ENCODE measurements at places on chromosomes 7 and 10.

- DNase-seq: no peak
Measured at GRCh38 chr10:43395571-43396060, 13.4 kb downstream of the HNRNPF start.

DNA sequence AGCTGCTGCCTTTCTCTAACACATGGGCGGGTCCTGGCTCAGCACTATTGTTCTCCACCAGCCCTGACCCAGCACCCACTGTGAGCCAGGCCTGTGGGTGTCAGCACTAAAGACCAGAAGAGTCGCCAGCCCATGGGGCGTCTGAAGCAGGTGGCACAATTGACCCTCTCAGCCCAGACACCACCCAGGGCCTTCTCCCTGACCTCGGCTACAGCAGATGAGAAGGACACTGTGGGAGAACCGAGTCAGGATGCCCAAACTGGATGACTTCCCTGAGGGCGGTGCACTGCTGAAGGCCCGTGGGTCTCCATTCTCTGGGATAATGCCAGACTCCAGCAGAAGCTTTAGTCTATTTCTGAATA lies 97.0 kb downstream of the MKI67 start:
- no peak for DNase-seq

- no peak for DNase-seq
Measured at GRCh38 chr7:96637522-96637921, 72.1 kb downstream of the SEM1 start.

- DNase-seq: no peak
Measured at GRCh38 chr10:9757176-9757575, 1260.5 kb upstream of the CELF2 start.

- DNase-seq: no peak
Measured at GRCh38 chr7:20798081-20798693, 11.5 kb upstream of the SP8 start.

GRCh38 chr10:6356280-6356793 lies 153.6 kb downstream of the PFKFB3 start:
- DNase-seq: no peak

- no peak for DNase-seq
Measured at GRCh38 chr10:51369903-51370302, 295.6 kb downstream of the PRKG1 start.

DNA sequence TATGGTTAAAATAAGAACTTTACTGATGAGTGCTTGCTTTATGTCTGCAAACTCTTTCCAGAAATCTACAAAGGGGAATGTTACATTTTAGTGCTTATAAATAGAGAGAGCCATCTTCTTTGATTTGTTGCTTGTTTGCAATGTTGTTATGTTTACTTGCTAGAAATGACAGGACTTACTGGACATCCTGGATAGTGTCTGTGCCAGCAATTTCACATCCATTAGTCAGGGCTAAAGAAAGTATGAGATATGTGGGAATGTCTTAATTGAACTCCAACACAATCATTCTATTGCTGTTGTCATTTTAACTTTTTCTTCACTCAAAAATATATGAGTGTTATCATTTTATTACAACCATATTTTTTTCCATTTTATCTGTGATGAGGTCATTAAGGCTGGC lies 453.2 kb downstream of the TNS3 start:
- no peak for DNase-seq

DNA sequence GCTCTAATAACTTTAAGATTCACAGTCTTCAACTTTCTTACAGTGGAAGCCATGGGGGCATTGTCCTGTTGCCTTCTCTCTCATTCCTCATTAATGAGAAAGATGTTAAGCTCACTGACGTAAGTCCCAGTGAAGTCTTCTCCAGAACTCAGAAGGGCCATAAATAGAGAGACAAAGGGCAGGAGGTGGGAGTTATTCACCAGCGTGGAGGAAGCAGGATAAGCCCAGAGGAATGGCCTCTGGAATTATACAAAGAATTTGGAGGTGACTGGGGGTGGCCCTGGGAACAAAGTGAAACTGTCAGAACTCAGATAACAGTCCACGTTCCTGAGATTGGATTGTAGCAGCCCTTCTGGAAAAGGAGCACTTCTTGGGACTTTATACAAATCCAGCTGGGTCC lies 52.4 kb downstream of the SORBS1 start:
- DNase-seq: no peak

DNA sequence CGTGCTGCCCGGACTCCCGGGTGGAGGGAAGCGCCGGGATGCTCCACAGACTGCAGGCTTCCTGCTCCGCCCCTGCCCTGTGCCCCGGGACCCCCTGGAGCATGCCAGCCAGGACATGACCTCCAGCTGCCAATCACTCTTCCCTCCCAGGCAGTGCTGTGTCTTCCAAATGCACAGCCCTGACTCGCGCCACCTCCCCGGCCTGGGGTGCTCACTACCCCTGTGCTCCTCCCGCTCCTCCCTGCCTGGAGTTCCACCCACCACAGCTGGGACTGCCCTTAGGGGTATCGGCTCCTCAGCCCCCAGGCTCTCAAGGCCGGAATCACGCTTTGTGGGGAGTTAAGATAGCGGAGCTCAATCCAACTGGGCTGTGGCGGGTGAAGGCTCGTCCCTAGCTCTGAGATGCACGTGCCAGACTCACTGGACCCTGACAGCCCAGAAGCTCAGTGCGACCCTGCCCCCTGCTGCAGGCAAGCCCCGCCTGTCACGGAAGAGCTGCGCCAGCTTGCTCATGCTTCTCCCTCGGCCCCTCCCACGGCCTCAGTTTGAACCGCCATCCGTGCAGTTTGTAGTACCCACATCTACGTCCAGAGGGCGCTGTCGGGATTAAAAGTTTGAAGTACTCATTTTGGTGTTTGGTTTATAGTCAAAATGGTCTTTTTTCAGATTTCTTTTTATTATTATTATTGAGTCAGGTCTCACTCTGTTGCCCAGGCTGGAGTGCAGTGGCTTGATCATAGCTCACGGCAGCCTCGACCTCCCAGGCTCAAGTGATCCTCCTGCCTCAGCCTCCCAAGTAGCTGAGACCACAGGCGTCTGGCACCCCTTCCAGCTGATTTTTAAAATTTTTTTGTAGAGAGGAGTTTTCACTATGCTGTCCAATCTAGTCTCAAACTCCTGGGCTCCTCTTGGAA lies 142.5 kb upstream of the TCERG1L start:
- DNase-seq: peak; percentile 31

DNA sequence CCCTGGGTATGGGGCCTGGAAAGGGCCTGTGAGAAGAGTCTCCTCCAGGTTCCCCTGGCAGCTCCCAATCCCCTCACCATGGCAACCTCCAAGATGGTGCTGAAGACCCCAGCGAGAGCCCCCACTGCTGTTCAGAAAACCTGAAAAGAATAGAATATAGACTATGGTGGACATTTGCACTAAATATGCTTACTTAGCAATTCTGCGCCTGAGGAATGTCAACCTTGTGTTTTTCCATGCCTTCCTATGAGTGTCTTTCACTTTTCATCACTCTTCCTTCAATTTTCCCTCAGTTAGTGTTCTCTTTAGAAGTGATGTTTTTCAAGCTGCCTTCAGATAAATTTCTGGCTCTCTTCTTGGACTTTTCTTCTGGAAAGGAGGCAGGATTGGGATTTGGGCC lies 589.2 kb downstream of the LRMDA start:
- DNase-seq: no peak

- DNase-seq: no peak
Measured at GRCh38 chr10:110034596-110034995, 26.8 kb downstream of the ADD3 start.

DNA sequence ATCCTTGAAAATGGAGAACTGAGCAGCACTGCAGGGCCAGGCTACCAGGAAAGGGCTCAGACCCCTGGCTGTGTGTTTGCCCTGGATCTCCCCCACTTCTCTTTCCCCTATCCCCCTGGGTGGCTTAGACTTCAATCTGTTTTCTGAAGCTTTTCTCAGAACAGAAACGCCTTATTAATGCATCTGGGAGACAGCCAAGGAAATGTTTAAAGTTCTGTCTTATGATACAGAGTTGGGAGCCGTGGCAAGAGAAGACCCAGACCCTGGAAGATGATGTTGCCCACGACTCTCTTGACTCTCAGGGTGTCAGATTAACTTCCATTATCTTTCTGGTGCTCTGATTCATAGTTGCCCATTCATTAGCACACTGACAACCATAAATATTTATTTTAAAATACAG lies 107.1 kb downstream of the EBLN1 start:
- DNase-seq: no peak

DNA sequence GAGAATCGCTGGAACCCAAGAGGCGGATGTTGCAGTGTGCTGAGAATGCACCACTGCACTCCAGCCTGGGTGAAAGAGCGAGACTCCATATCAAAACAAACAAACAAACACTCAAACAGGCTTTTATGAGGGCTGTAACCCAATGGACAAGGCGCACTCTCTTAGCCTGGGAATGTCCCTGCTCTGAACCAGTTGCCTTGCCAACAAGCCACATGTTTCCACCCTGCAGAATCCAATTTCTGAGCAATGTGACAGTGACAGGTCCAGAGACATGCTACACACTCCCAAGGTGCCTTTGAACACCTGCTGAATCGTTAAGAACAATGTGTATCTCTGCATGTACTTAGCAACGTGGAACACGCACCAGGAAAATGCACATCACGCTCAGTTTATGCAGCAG lies 186.8 kb upstream of the AUTS2 start:
- DNase-seq: no peak

DNA sequence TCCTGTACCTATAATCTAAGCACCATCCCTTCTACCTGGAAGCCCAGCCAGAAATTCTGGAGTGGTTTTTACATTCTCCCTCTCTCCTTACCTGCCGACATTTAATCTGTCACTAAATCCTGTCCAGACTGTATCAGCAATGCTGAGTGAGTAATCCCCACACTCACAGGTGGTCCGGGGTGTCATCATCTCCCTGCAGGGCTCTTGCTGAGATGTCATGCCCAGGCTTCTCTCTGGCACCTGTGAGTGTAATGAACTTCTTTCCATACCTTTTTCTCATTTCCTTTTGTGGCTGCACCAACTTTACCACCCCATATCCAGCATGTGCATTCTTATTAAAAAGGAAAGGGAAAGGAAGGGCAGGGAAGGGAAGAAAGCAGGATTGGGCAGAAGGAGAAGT lies 355.2 kb downstream of the CCSER2 start:
- DNase-seq: no peak

- DNase-seq: no peak
Measured at GRCh38 chr7:114923403-114923713, 1.5 kb downstream of the MDFIC start.

DNA sequence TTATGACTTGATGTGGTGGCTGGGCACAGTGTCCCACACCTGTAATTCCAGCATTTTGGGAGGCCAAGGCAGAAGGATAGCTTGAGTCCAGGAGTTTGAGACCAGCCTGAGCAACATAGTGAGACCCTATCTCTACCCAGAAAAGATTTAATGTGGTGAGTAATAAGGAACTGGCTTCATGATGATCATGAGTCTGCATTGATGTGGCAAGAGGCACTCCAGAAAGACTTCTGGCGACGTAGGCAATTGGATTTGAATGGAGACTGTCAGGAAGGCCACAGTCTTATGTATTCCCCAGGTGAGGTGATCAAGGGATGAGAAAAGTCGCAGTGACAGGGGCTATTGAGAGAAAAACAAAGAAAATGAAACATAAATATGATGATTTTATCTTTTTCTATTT lies 138.0 kb downstream of the CACNB2 start:
- DNase-seq: no peak

DNA sequence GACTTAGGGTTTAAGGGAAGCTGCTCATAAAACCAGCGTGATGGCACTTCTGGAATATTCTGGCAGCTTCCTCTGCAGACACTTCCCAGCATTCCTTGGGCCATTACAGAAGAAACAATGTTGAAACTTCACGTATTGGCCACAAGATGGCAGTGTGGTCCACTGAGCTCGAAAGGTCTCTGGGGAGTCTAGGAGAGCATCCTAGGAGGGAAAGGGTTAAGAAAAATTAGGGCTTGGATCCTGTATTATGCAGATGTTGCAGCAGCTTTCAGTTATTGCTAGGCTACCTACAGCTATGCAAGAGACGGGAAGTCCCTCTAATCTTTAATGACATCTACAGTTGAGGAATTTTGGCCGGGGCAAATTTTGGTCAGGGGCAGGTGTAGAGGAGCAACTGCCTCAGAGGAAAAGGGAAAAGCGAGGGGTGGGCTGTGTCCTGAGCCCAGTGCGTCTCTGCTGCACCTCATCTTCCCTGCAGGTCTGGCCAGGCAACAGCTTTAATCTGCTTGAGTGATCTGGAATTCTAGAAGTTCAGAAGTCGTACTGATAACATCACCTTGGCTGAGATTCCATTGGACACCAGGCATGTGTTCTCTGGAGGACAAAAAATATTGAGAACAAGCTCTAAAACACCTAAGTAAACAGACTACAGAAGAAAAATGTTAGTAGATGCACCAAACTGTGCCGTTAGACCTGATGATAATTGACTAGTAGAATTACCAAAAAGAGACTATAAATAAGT lies 220.8 kb upstream of the PRSS58 start:
- no peak for DNase-seq

DNA sequence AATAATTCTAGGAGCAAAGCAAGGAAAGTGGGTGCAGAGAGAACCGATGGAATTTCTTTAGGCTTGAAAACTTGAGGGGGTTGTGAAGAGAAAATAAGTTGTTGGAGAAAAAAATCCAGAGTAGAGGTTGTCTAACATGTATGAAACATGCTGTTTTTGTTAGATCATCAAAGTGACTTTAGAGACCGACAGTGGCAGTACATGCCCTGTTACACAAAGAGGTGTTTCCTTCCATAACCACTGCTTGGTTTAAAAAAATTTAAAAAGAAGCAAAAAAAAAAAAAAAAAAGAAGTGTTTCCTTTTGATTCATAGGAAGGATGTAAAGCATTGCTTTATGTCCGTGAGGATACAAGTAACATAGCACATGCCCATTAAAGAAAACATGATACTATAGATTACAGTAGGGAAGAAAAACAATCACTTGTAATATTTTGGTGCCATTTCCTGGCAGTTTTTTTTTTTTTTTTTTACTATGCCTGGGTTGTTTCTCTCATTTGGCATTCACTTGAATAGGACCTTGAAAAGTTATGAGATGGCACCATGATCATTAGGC lies 6.1 kb downstream of the ENTPD1 start:
- no peak for DNase-seq

GRCh38 chr10:50416881-50417280 lies 165.6 kb upstream of the ASAH2 start:
- no peak for DNase-seq

- DNase-seq: no peak
Measured at GRCh38 chr7:3501671-3502070, 200.6 kb downstream of the SDK1 start.

DNA sequence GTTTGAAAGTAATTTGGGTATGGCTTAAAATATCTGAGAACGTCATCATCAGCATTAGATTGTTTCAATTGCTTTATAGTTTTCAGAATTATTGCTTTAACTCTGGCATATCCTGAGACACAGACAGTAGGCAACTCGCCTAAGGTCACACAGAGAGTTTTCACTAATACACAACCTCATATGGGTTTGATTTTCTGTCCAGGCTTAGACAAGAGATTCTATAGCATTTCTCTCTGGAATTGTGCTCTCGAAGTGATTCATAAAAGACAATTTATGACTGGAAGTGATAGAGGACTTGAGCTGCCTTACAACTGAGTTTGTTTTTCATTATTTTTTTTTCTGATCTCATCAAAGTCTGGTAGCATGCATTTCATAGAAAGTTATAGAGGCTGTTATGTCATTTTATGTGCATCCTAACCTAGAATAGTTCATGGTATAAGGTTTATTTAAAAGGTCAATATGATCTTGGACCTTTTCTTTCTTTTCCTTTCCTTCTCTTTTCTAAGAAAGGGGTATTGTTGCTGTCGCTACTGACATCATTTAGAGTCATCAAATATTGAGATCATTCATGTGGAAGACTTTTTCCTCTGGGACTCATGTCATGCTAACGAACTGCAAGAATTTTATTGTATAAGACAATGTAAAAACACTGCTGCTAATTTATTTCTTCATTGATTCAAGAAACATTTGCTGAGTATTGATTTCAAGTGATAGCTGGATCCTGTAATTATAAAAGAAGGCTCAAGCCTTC lies 278.2 kb downstream of the PLXDC2 start:
- no peak for DNase-seq

GRCh38 chr10:110324805-110325280 lies 20.1 kb upstream of the SMNDC1 start:
- DNase-seq: no peak
